ENCODE measurements at places on chromosomes 7 and 10.

- DNase-seq: no peak
These were observed 186.8 kb downstream of the MACC1 start for GRCh38 chr7:20030417-20030816.

GRCh38 chr10:79084972-79085597 lies 16.3 kb downstream of the ZMIZ1 start:
- DNase-seq: no peak

GRCh38 chr7:88759230-88760135 lies at the start of gene ZNF804B:
TSS of gene ZNF804B (plus strand) at chr7:88759700. CDS start at chr7:88759977, 277 bp downstream.
- DNase-seq: no peak

GRCh38 chr7:130426564-130426963 lies 14.3 kb downstream of the CEP41 start:
- no peak for DNase-seq

DNA sequence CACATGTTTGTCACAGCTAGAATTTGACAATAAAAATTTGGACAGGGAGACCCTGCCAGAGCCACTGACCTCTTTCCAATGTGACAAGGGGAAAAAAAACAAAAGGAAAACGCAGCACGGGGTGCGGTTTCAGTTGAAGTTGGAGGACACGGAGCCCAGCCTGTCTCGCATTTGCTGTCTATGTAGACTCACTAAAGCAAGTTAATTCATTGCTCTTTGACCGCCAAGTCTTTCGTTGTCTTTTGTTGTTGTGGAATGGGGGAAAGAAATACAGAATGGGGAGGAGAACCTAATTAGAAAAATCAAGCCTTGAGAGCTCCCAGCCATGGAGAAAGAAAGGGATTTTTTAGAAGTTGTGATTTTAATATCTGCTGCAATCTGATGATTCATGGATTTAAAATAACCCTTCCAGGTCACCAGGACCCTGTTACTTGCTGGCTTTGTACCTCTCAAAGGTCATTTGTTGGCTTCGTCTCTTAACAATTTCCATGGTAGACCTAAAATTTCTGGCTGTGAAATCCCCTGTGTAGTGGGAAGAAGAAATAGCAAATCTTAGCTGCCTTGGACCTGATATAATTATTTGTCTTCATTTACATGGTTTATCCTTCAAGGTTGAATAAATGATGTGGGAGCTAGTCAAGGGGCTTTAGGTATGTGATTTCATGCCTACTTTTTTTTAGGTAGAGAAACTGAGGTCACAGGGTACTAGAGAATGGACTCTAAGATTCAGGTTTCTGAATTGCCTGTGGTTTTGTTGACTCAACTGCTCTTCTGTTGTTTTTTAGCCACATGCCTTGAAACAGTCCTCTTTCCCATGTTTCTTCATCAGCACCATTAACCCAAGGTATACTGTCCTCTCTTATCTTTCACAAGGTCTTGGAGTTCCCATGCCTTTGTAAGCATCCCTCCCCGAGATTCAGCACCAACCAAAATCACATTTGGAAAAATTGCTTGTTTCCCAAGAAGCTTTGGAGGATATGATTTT lies 78.7 kb downstream of the TCF7L2 start:
- no peak for DNase-seq
